EH (cell line): ENCODE measurements at places on chromosomes 7 and 10.
A peak's percentile ranks its signal among the peaks of the same experiment; 100 is the strongest.

GRCh38 chr10:32051926-32052325 lies 4.3 kb downstream of the KIF5B start:
- peak; percentile 47 for DNase-seq

DNA sequence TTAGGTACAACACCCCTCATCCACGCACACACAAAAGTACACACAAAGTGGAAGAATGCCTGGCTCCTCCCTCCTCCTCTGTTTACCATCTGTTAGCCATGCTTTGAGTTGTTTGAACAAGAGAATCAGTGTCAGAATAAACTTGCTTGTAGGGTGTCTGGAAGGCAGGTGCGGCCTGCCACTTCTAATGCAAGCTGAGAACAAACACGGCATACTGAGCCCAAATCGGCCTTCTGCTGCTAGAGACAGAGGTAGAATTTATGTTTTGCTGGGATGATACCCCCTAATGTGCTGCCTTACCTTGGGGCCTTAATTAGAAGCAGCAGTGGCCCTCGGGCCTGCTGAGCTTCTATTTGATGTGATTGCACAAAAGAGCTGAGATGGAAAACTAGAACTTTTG lies 24.9 kb upstream of the FAM180A start:
- no peak for DNase-seq

DNA sequence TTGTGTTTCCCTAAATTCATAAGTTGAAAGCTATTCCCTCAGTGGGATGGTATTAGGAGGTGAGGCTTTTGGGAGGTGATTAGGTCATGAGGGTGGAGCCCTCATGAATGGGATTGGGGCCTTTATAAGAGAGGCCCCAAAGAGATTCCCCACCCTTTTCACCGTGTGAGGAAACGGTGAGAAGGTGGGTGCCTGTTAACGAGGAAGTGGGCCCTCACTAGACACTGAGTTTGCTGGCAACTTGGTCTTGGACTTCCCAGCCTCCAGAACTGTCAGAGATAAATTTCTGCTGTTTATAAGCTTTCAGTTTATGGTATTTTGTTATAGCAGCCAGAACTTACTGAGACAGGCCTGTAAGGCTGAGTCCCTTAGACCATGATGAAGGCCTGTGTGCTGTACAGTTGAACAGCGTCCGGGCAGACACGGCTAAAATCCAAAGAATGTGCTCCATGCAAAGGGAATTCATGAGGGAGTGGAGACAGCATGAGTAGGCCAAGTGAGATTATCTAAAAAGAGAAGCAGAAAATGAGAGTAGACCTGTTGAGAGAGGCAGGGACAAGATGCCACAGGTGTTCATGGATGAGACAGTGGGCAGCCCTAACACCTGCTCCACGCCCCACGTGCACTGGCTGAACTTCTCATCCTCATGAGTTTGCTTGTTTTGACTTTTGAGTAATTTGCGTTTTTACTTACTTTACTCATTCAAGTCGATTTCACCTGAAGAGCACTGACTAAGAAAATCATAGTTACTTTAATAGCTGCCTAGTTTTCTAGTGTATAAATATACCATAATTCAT lies 66.9 kb upstream of the SFMBT2 start:
- no peak for DNase-seq

DNA sequence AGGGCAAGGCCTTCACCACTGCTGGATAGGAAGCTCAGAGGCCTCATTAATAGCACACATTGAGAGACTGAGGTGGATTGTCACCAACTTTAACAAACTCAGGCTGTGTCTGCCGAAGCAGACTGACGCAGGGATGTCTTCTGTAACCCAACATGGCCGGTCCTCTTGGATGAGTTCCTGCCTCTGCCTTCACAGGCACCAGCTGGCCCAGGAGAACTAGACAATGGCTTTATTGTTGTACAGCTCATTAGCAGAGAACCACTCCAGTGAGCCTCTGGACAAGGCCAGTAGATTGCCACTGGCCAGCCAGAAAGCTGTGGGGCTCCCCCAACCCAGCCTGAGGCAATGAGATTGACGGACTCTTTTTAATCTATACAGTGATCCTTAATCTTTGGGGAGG lies 9.4 kb downstream of the NODAL start:
- no peak for DNase-seq

DNA sequence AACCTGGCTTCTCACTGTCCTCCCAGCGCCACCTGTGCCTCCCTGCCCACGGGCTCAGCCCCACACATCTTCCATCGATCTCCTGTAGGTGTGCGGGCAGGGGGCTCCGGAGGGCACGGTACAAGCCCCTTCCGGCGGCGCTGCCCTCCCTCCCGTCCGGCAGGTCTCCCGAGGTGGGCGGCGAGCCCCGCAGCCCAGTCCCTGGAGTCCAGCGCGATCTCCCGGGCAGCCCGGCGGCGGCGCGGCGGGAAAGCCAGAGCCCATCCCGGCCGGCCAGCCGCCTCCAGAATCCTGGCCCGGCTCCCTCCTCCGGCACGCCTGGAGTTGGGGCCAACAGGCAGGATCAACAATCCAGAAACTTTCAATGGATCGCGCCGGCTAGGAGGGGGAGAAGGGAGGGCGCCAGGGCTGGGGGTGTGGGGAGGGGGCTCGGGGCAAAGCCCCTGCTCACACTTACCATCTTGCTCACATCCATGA lies 100.1 kb downstream of the HIP1 start:
- DNase-seq = peak; percentile 56

DNA sequence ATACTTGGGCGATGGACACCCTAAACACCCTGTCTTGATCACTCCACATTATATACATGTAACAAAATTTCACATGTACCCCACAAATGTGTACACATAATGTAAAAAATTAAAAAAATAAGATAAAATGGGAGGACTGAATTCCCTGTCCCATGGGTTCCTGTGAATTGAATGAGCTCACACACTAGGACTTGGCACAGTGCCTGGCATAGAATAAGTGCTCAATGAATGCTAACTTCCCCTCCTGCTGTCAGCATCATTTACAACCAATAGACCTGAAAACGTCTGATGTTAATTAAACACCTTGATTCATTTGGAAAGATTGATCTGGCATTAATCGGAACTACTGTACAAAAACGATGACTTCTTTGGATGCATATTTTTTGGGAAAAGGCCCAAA lies 117.3 kb upstream of the ZNF438 start:
- DNase-seq = peak; percentile 37

DNA sequence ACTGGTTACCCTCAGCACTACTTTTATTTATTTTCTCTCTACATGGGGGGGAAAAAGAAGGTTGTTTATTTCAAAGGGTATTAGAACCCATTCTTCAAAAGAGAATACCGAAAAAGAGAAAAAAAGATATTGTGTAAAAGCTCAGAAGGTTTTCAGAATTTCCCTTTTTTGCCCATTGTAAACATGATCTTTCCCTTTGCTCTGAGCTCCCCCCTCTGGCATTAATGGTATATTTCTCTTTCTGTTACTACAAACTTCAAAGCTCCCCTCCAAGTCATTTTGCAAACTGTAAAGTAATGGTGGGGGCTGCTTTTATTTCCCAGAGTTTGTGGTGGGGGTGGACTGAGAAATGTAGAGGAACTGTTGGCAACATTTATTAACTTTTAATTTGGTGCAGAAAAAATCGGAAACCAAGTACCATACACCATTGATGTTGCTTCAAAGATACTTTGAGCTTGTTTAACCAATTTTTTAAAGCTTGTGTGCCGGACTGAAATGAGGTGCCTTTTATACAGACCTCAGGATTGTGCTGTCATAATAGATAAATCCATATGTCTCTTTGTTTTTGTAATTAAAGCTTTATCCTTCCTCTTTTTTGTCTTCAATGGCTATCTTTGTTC lies 181.5 kb downstream of the EXOC4 start:
- peak; percentile 52 for DNase-seq

- DNase-seq = no peak
These were observed 102.1 kb upstream of the ZNF746 start for GRCh38 chr7:149599636-149600206.

GRCh38 chr10:297567-297966 lies 162.3 kb downstream of the ZMYND11 start:
- peak; percentile 69 for DNase-seq

GRCh38 chr7:84216472-84216871 lies 21.9 kb upstream of the SEMA3A start:
- DNase-seq = peak; percentile 75

DNA sequence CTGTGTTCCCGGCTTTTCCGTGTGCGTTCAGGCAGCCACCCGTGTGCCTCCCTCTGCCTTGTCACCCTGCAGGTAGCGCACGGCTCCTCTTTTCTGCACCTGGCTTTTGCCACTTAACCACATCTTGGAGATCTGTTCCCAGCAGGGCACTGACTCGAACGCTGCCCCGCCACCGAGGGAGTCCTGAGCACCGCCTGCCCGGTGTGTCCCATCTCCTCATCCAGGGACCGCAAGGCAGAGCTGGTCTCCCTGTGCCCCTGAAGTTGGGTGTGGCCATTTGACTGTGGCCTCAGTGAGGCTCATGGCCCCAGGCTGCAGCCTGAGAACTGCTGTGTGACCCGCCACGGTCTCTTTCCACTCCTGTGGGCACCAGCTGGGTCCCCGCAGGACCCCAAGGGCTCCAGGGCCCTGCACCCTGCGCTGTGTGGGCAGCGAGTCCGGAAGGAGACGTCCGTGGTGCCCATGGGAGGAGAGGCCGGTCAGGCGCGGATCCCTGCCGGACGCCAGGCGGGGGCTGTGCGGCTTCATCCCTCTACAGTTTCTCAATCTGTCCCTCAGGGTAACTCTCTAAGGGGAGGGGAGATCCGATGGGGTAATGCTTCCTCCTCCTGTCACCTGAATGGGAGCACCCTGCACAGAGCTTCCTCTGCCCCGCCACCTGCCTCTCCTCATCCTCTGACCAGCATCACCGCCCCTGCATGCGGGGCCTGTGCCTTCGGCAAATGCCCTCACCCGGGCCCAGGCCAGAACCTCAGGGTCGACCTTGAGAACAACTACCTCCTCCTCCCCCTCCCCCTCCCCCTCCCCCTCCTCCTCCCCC lies 1.8 kb upstream of the INTS1 start:
- DNase-seq = no peak

- no peak for DNase-seq
These were observed 140.2 kb downstream of the FANK1 start for GRCh38 chr10:126036515-126036914.

GRCh38 chr10:70508912-70509756 lies 30.6 kb downstream of the PALD1 start:
- DNase-seq = peak; percentile 42

GRCh38 chr7:78413568-78413967 lies 615.0 kb downstream of the PHTF2 start:
- DNase-seq = no peak

DNA sequence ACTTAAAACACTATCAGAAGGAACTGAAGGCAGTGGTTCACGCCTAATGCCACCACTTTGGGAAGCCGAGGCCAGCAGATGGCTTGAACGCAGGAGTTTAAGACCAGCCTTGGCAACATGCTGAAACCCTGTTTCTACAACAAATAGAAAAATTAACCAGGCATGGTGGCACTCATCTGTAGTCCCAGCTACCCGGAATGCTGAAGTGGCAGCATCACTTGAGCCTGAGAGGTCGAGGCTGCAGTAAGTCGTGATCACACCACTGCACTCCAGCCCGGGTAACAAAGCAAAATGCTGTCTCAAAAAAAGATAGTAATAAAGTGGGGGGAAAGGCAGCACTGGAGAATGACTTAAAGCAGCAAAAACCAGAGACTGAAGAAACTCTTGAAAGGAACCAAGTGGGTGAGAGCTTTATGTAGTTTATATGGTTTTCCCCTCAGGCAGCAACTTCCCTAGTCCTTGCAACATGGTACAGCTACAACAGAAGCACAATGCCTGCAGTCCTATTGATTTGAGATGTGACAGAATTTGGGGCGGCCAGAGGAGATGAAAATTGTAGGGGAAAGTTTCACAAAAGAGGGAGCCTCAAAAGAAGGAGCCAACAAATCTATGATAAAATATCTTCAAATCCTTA lies 38.1 kb downstream of the GDI2 start:
- DNase-seq = no peak

GRCh38 chr10:71217266-71218045 lies 5.1 kb downstream of the UNC5B start:
- DNase-seq = peak; percentile 64

DNA sequence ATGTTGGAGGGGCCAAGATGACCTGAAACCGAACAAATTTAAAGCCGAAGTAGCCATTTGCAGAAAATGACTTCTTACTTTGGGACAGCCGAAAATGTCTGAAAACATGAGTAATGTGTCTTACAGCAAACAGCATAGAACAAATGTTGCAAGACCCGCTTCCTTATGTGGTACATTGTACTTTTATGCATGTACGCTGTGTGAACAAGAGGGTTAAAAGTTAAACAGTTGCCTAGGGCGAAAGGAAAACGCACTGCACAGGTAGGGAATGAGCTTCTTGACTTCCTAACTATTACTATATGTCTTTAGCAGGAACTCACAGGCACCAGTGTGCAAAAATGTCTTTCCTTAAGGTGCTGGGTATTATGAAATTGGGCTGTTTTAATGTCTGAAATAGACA lies 303.5 kb upstream of the MGMT start:
- DNase-seq = no peak

DNA sequence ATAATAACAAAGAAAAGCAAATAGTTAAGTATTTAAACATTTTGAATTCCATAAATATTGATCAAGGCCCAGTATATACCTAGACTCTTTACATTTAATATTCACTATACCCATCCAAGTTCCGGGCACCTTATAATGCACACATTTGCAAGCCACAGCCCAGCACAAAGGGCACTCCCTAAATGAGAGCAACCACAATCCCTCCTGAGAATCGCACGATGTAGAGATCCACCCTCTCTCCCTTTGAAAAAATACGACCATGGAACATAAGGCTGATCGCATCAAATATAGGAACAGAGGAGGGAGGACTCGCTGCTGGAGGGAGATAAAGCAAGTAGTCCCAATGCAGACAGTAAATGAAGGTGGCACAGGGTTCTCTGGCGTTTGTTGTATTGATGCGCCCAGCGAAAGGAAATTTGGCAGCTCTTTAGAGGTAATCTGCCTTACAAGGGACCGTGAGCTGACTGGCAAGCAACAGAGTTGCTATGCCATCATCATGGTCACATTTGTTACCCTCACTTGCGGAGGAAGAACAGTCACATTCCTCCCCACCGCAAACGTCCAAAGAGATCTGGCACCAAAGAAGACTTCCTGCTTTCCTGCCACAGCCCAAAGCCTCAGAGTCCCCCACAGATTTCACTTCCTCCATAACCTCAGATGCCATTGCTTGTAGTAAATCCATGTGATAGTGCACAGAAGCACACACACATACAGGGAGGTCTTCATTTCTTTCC lies 16.1 kb upstream of the TAS2R40 start:
- peak; percentile 32 for DNase-seq

DNA sequence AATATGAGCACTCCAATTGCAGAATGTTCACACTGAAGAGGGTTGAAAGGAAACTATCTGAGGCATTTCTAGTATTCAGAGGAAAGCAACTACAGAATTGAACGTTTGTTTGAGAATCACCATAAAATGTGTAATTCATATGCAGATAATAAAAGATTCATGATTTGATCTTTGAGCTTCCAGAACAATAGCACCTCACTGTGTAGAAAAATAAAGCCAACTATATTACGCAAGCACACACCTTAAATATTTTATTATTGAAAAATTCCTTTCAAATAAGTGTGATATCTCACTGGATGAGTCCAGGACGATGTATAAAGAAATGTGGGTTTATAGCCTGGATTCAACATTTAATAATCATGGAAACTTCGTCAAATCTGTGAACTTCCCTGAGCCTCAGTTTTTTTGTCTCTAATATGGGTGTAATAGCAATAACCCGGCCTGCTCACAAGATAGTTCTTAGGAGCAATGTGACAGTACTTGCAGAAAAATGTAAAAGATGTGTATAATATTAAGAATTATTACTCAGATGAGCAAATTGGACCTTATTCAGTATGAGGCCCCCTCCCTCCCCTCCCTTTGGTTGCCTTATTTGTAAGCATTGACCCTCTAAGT lies 11.5 kb upstream of the CAV2 start:
- DNase-seq = no peak

GRCh38 chr10:91210435-91210834 lies 10.0 kb upstream of the PCGF5 start:
- no peak for DNase-seq
